Right ventricle myocardium inferior (tissue), 1 donor: ENCODE measurements at places on chromosomes 11 and 22. TPM values are rescaled to one million over a fixed set of nuclear protein-coding genes. Genes with fewer than 3 reads are reported as not detected.

The ALDH3B1 gene
- total RNA-seq, result 3.5 TPM

The AGBL2 gene
- 0.14 TPM for total RNA-seq

The KCNK7 gene
- 0.43 TPM for total RNA-seq

The WNT7B gene
- not detected for total RNA-seq

GRCh38 chr11:67248653-67249052 lies 17.6 kb upstream of the GRK2 start:
- peak; percentile 61 for DNase-seq
